ENCODE measurements at places on chromosomes 12 and 14.

DNA sequence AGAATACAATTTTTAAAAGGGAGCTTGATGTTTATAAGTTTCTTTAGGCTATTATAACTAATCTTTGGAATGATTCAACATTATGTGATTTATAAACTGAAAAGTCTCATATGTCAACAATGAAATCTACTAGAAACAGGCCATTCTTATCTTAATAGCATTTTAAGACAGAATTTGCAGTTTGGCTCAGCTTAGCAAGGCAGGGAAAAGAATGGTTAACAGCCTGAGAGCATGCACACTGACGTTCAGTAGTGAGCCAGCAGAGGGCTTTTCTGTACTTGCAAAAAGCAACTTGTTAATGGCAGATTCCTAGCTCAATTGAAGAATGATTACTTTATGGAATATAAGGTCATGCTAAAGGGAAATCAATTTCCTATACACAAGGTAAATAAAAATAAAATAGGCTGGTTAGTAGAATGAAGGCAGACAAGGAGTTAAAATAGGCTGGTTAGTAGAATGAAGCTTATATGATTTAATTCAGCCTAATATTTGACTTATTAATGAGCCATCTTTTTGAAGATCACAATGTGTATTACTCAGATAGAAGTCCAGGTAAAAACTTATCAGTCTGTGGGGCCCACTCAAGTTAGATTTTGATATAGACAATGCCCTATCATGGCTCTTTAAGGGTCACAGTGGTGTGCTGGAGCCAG is 95.9 kb downstream of the OTOGL start:
- DNase-seq: peak; percentile 64

DNA sequence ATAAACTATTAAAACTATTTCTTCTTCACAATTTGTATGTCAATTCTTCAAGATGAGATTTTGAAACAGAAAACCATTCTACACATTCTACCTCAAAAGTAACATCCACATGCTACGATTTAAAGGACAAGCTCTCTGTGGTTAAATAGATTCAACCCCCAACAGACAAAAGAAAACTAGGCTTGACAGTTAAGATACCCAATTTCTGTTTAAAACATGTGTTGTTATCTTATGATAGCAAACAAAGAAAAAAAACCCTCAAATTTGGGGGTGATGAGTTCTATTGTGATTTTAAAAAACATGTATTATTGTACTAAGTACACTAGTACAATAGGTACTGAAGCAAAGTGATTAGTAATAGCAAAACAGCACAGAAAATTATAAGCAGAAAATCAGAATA is 33.8 kb downstream of the ATF7 start:
- DNase-seq: no peak

DNA sequence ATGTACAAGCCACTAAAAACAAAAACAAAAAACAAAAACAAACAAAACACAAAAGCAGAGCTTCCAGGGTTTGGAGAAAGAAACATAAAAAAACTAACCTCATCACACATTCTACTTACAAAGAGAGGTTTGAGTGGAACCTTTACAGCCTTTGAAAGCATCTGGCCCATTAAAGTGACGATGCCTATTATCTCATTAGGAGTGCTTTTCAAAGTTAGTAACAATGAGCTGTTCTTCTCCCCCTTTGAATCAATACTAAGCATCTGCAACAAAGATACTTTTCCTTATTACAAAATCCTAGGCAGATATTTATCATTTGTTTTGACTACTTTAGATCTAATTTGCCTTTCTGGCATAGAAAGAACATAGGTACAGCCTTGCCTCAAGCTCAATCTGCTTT is 217.3 kb downstream of the PPM1H start:
- peak; percentile 30 for DNase-seq

- DNase-seq: peak; percentile 69
These were observed 686 bp downstream of the B4GALNT1 start for GRCh38 chr12:57632073-57632957.

- no peak for DNase-seq
These were observed 11.4 kb downstream of the RIOX1 start for GRCh38 chr14:73502017-73502619.

DNA sequence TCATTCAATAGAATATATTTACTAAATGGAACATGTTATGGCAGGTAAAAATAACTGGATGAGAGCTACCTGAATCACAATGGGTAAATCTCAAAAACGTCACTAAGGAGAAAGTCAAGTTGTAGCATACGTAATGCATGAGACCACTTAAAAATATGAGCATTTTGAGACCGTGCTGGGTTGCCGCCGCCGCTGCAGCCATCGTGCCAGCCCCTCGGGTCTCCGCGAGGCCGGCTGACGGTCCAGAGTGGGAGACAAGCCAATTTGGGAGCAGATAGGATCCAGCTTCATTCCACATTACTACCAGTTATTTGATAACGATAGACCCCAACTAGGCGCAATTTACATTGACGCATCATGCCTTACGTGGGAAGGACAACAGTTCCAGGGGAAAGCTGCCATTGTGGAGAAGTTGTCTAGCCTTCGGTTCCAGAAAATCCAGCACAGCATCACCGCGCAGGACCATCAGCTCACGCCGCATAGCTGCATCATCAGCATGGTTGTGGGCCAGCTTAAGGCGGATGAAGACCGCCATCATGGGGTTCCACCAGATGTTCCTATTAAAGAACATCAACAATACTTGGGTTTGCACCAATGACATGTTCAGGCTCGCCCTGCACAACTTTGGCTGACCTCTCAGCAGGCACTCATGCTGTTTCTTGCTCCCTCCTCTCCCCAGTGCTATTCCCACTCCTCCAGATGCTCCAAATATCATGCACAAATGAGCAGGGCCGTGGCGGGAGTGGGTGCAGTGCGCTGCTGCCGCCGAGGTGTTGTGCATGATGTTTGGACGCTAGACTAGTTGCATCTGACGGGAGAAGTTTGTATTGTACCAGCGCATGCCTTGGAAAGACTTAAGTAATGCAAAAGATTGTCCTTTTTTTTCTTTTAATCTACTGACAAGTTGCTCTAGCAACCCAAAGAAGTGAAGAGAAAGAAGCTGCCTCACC is 6.3 kb upstream of the BRMS1L start:
- no peak for DNase-seq

GRCh38 chr12:94099632-94100031 is 48.7 kb upstream of the PLXNC1 start:
- peak; percentile 85 for DNase-seq

DNA sequence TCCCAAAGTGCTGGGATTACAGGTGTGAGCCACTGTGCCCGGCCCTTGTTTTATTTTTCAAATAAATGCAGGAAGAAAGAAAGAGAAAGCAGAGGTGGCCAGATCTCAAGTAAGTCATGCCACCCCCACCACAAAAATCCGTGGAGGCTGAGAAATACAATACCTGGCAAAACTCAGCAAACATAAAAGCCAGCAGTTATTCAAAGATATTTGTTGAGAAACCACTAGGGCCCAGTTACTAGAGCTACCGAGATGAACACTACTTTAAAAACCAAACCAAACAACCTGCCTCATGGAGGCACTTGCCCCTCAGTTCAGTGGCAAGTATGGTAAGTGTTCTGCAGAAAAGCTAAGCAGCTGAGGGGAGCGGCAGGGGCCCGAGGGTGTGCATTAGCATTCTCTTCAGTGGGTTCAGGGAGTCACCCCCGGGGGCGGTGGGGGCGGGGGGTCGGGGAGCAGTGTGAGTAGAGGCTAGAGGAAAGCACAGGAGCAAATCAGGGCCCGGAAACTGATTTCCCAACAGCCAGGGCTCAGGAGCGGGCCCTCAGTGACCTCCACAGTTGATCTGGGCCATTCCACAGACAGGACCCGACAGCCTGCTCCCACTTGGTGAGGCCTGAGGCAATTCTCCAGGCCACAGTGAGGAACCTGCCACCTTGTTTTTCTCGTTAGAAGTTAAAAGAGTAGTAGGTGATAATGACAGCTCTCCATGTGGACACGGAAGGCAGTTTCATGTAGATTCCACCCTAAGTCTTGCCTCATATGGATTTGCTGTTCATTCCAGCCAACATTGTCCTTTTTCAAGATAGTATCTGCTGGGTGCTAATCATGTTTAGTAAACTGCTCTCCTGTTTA is 8.6 kb downstream of the EVL start:
- no peak for DNase-seq

DNA sequence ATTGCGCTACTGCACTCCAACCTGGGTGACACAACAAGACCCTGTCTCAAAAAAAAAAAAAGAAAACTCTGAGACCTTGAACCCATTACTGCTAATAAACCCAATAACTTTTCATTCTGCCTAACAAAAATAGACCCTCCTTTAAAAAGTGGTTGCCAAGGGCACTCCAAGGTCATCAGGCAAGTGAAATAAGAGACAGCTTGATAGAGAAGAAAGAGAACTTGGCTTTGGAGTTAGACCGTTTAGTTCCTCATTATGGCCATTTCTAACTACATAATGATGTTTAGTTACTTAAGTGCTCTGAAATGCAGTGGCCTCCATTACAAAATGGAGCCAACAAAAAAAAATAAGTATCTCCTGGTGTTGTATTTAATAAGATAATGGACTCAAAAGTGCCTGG is 55.9 kb downstream of the PHLDA1 start:
- DNase-seq: peak; percentile 10

DNA sequence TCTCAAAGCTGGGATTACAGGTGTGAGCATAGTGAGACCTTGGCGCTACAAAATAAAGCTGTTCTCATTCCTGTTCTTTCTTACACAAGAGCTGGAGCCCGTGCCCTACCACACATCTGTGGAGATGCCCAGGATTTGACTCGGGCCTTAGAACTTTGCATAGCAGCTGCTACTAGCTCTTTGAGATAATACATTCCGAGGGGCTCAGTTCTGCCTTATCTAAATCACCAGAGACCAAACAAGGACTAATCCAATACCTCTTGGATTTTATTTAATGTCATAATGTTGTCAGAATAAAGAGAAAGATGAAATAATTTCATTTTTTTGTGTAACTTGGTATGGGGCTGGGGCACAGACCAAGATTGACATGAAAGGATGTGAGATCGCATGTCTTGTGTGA is 7.6 kb downstream of the PNP start:
- DNase-seq: no peak

GRCh38 chr14:22010545-22011252 is 337.1 kb upstream of the OR4E1 start:
- no peak for DNase-seq

GRCh38 chr12:52402873-52403540 is 3.1 kb downstream of the KRT82 start:
- DNase-seq: no peak

GRCh38 chr12:120065472-120065871 is 51.1 kb downstream of the RAB35 start:
- no peak for DNase-seq

DNA sequence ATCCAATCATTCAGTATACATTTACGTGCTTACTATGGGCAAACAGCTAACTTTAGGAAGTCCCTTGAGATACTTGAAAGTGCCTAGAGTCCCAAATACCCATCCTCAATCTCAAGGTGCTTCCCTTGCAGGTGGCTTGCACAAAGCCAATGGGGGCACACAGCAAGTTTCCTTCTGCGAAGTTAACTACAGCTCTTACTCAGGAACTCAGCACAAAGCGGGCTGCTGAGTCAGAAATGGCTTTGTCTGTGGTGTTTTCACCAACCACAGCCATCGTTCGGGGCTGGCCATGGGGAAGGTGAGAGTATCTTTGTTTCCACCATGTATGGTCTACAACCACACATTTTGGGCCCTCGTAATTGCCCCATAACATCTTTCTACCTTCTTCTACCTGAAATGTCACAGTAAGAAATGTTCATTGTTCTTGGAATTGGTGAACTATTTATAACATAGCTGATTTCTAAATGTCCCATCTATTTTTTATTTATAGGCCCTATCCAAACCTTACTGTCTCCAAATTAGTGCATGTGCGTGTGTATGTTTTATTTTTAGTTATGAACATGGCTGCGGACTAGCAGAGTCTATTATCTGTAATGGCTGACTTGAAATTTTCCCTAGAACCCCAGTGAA is 13.9 kb downstream of the MFAP5 start:
- no peak for DNase-seq

DNA sequence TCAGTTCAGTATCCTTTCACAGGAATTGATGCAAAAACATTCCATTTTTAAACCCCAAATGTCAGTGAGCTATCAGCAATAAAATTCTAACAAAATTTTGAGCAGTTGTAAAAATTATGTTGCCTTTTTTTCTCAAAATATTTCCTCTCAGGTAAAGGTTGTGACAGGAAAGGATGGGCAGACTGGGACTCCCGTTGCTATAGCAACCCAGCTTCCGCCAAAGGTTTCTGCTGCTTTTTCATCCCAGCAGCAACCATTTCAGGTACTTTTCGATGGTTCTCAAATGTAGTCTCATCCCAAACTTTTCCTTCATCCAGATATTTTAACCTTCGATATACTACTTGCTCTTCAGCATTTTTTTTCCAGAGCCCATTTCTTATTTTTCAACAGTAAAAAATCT is 13.6 kb downstream of the EP400 start:
- DNase-seq: no peak

GRCh38 chr14:61525293-61526011 is 169.9 kb upstream of the HIF1A start:
- DNase-seq: no peak

GRCh38 chr12:57524814-57525614 is 2.4 kb downstream of the MBD6 start:
- DNase-seq: no peak

DNA sequence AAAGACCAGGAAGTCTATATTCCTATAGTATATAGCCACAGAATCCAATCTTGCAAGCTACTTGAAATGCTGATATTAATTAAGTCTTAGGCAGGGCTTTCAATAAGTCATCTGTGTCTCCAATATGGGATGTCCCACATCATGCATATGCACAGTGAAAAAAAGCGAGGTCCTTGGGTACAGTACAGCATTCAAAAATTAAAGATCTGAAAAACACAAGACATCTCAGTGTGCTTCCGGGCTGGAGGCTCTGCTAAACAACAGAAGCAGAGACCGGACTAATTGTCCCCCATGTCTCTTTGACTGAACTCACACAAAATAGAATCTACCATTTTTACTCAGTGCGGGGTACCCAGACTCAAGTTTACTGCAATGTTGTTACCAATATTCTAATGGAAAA is 156.0 kb downstream of the DAD1 start:
- DNase-seq: no peak

- DNase-seq: peak; percentile 77
These were observed 446 bp downstream of the PPP1R12A start for GRCh38 chr12:79934281-79935020.

- no peak for DNase-seq
These were observed 127.7 kb downstream of the SNAPC1 start for GRCh38 chr14:61889914-61890351.

- DNase-seq: no peak
These were observed 425.7 kb upstream of the PRICKLE1 start for GRCh38 chr12:43015090-43015737.

DNA sequence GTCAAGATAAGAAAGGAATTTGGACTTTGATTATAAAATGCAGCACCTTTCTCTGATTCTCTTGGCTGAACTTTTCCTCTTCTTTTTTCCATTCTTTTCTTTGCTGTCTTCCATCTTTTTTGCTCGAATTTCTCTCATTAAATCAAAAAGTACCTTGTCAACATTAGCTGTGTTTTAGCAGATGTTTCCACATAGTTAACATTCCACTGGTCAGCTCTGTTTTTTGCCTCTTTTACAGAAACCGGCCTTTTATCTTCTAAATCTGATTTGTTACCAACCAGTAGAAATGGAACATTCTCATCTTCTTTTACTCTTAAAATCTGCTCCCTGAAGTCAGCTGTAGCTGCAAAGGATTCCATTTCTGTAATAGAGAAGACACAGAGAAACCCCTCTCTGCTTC is 71.1 kb upstream of the SYT1 start:
- DNase-seq: no peak
